ENCODE measurements at places on chromosomes 7 and 10. TPM values are rescaled to one million over a fixed set of nuclear protein-coding genes. Genes with fewer than 3 reads are reported as not detected.

ZNF746 gene
- polyA plus RNA-seq = 4.1 TPM

MKI67 gene
- polyA plus RNA-seq = 0.16 TPM

CALCR gene
- polyA plus RNA-seq = not detected

EGFR gene
- 13.6 TPM for polyA plus RNA-seq

NAT16 gene
- polyA plus RNA-seq = not detected

MACC1 gene
- polyA plus RNA-seq = 2.7 TPM

SLC26A3 gene
- 0.27 TPM for polyA plus RNA-seq

MALRD1 gene
- polyA plus RNA-seq = 0.98 TPM

DGKI gene
- polyA plus RNA-seq = 0.22 TPM

PRSS2 gene
- polyA plus RNA-seq = 29.2 TPM

ADCY1 gene
- polyA plus RNA-seq = 1.1 TPM

MBL2 gene
- polyA plus RNA-seq = not detected

REPIN1 gene
- polyA plus RNA-seq = 23.1 TPM

MOGAT3 gene
- polyA plus RNA-seq = not detected

AGMO gene
- polyA plus RNA-seq = 0.26 TPM

VSTM2A gene
- not detected for polyA plus RNA-seq

TMEM229A gene
- polyA plus RNA-seq = not detected

CPA4 gene
- 0.98 TPM for polyA plus RNA-seq

CYP3A4 gene
- polyA plus RNA-seq = 1.3 TPM

GIGYF1 gene
- 19.1 TPM for polyA plus RNA-seq

CPXM2 gene
- 11.6 TPM for polyA plus RNA-seq

HOXA2 gene
- polyA plus RNA-seq = 0.20 TPM

FAM25C gene
- not detected for polyA plus RNA-seq

TMEM213 gene
- not detected for polyA plus RNA-seq

MYL10 gene
- not detected for polyA plus RNA-seq

MCMBP gene
- 31.0 TPM for polyA plus RNA-seq

RNF148 gene
- polyA plus RNA-seq = 0.22 TPM

URGCP gene
- 10.0 TPM for polyA plus RNA-seq

OR2A12 gene
- polyA plus RNA-seq = not detected

LHFPL3 gene
- not detected for polyA plus RNA-seq
